ENCODE measurements at places on chromosomes 7 and 10.

DNA sequence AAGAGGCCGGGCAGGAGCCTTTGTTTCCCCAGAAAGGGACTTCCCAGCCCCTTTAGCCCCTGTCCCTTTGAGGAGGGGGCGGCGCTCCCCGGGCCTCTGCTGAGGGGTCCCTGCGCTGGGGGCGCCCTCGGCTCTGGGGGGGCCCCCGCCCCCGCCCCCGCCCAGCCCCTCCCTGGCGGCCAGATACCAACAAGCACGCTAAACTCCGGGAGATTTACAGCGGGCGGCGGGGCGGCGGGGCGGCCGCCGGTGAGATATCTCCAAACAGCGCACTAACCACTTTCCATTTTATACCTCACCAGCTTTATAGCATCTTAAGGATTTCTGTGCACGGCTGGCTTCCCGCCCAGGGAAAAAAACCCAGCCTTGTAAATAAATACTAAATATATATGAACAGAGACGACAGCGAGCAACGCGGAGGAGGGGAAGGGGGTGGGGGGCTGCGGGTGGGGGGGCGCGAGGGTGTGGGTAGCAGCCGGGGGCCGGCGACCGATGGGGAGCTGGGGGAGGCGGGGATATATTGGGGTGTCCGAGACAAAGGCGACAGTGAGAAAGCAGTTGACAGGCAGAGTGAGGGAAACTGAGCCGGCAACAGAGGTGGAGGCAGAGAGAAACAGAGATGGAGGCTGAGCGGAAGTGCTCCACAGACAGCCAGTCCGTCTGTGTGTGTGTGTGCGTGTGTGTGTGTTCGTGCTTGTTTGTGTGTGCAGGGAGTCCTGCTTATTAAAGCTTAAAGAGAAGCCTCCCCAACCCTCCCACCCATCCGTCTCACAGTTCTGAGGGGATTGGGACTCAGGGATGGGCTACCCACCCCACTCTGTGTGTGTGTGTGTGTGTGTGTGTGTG lies 85.8 kb downstream of the HIF1AN start:
- DNase-seq: no peak

DNA sequence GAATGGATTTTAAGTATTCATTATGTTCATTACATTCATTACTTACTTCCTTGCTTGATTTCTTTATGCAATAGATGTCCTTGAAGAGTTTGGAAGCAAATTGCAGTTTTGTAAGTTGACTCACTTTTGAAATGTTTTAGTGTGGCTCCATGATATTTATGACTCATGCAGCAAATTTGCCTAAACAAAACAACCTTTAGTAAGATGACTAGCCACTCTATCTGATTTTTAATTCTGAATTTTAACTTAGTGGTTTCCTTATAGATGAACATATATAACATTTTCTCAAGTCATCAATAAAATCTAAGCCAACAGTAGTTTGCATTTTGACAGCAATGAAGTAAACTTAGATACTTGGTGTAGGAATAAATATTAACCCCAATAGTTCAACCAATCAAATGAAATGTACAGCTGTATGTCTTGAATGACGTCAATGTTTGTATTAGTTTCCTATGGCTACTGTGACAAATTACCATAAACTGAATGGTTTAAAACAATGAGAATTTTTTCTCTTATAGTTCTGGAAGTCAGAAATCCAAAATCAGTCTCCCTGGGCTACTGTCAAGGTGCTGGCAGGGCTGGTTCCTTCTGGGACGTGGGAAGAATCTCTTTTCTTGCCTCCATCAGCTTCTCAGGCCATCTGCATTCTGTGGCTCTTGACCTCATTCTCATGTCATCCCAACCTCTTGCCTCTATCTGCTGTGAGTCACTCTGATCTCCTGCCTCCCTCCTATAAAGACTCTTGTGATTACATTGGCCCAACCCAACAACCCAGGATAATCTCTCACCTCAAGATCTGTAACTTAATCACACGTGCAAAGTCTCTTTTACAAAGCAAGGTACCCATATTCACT lies 73.4 kb downstream of the AHR start:
- peak; percentile 95 for DNase-seq

- DNase-seq: no peak
Measured at GRCh38 chr10:1776127-1776662, 38.9 kb upstream of the ADARB2 start.

- DNase-seq: no peak
Measured at GRCh38 chr7:101823096-101823495, 5.7 kb downstream of the CUX1 start.

DNA sequence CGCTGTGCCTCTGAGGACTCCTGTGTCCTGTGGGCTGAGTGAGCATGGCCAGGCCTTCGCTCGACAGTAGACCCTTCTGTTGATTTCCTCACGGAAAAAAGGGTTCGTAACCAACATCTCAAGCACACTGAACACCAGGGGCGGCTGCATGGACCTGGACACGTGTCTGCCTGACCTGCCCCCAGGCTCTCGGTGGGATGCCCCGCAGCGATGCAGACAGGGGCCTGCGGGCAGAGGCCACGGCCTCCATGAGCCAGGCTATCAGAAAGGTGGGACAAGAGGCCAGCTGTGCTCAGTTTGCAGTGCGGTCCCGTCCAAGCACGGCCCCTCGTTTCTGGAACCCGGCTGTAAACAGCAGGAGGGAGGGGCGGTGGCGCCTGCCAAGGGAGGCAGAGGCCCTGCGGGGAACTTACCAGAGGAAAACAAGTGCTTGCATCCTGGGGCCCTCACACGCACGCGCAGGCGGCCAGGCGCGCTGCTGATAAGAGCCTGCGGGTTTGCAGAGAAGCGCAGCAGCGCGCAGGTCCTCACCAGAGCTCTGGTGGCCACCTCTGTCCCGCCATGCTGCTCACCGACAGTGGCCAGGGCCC lies 10.6 kb downstream of the GPR146 start:
- DNase-seq: no peak

DNA sequence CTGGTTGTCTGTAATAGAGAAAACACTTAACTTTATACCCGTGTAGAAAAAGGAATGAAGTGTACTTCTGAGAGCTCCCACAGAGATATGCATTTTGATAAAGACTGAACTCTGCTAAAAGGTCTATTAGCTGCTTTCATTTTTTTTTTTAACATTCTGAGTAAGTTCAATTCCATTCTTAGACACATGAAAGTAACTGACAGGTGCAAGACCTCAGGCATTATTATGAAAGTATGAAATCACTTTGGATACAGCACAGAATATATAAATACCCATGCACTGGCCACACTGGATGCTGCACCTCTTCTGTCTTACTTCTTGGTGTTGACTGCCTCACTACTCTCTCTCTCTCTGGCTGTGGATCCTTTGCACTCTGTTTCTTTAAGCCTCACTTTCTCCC lies 46.2 kb downstream of the VWDE start:
- no peak for DNase-seq

- no peak for DNase-seq
Measured at GRCh38 chr10:49696311-49696710, 16.9 kb downstream of the C10orf53 start.

DNA sequence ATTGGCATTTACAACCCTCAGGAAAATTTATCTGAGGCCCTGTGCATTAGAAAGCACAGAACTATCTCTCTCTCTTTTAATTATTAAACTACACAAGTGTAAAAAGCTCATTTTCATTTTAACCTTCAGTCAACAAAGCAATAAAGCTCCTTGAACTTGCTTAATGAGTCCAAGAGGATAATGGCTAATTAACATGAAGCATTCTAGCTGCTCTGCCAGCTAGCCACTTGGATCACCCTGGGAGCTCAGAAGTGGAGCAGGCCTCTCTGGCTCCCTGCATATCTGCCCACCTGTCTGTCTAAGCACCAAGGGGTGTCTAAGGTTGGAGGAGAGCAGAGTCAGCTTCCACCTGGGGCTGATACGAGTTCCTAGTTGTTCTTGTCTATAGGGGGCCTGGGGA lies 56.0 kb upstream of the SLC35G1 start:
- DNase-seq: no peak

GRCh38 chr10:116752969-116753665 lies 10.8 kb upstream of the HSPA12A start:
- no peak for DNase-seq

- DNase-seq: no peak
Measured at GRCh38 chr10:3689871-3690510, 95.0 kb downstream of the KLF6 start.

DNA sequence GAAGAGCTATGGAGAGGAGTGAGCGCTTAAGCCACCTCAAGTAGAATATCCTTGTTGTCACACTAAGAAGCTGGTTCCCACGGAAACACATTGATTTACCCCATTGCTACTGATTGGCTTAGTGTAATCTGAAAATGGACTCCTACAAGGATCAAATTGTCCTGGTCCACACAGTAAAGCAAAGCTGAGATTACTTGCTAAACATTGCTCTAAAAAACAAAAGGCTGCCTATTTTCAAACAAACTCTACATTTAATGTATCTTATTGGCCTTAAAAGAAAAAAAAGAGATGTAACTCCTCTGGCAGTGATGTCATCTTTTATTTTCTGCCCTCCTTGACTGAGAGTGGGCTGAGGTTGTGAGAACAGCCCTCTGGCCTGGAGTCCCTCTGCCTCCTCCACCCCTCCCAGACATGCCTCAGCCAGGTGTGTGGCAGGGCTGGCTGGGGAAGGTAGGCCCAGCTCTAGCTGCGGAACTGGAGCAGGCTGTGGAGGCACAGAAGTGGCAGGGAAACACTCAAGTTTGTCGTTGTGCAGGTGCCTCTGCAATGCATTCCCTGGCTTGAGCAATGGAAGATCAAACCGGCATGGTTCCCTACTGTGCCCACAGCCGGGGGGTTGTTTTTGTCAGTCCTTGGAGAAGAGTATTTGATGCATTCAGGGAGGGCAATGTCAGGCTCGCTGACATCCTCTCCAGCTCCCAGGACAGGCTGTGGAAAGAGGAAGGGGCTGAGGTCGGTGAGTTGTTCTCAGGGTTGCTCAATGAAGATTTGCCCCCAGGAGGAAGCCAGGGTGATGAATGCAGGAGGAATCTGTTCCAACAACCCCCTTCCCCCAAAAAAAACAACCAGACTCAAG lies 9.1 kb downstream of the KLF6 start:
- DNase-seq: no peak

- DNase-seq: no peak
Measured at GRCh38 chr10:80184291-80184690, 21.0 kb downstream of the ANXA11 start.

GRCh38 chr7:150856303-150857275 lies 4.3 kb downstream of the AOC1 start:
- no peak for DNase-seq

GRCh38 chr7:20193242-20193777 lies 23.9 kb downstream of the MACC1 start:
- DNase-seq: no peak

GRCh38 chr10:7265396-7266123 lies 145.3 kb downstream of the SFMBT2 start:
- DNase-seq: no peak

DNA sequence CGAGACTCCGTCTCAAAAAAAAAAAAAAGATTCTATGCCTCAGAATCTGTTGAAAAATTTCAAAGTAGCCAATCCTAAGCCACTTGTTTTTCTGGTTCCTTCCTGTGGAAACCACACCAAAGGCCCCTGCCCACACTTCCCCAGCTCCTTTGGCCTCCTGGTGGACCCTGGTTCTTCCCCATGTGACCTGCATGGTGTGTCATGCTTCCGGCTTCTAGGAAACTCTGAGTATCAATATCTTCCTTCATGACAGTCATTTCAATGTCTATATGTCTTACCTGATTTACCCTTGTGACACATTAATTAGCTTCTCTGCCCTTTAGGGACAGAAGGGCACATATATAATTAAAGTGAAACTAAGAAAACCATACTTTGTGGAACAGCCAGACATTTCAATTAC lies 80.4 kb upstream of the GRB10 start:
- no peak for DNase-seq

DNA sequence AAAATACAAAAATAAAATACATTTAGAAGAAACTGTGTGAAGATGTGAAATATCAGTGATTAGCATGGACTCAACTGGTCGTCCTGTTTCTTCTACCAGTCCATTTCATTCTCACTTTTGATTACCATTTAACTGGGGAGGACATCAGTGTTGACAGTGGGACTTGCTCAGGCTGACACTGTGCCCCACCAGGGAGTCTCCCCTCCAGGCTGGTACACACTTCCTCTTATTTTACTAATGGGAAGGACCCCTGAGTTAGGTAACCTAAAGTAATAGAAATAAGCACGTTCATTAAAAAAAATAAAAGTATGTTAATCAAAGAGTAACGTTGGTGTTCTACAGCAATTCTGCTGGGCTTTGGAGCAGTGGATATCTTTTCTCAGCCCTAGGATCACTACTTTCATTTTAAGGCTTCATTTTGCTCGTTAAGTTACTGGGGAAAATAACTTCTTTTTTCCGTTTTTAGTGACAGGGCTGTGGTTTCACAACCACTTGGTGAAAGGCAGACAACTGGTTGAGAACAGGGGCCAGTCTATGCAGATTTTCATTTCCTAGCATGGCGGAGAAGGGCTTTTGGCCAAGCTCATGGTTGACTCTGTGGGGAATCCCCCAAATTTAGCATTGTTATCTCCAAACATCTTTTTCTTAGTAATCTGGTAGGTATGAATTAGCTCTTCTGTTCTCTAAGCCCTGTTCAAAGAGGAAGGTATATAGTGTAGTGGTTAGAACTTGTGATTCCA lies 2.1 kb downstream of the SNX10 start:
- no peak for DNase-seq

DNA sequence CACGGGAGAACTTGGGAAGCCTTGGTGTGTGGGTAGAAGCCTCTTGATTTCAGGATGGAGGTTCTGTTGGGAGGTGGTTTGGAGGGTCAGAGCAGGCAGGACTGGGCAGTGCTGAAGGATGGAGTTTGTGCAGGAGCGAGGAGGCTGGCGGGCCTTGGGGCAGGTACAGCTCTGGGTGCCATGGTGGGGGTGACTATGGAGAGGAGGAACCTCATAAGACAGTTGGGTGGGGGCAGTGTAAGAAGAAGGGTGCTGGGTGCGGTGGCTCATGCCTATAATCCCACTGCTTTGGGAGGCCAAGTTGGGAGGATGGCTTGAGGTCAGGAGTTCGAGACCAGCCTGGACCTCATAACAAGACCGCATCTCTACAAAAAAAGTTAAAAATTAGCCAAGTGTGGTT lies 54.7 kb upstream of the GTF2IRD1 start:
- DNase-seq: no peak

GRCh38 chr7:134044682-134045081 lies 82.5 kb upstream of the LRGUK start:
- DNase-seq: peak; percentile 5

DNA sequence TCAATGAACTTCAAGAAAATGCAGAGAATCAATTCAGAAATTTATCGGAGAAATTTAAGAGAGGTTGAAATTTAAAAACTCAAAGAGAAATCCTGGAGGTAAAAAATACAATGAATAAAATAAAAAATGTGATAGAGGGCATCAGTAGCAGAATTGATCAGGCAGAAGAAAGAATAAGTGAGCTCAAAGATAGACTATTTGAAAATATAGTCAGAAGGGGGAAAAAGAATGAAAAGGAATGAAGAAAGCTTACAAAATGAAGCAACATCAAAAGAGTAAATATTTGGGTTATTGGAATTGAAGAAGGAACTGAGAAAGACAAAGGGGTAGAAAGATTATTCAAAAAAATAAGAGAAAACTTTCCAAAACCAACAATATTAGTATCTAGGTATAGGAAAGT lies 291.4 kb downstream of the SH2D4B start:
- DNase-seq: no peak
